ENCODE measurements at places on chromosomes 2 and 18. TPM values are rescaled to one million over a fixed set of nuclear protein-coding genes. Genes with fewer than 3 reads are reported as not detected.

DNA sequence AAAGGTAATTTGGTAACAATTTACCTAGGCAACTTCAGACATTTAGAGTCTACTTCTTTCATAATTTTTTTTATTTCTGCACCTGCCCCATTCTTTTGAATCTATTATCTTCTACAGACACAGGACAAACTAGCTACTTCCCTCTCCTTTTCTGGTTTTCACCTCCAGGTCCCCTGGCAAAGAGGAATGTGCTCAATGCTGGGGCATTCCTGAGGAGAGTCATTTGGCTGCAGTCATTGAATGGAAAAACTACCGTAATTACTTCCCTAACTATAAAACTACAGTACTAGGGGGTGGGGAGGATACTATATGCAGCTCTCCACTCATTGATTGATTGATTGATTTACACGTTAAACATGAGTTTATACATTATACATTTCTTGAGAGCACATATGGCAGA, 11.2 kb upstream of the ARHGAP28 start:
- DNase-seq = no peak

Gene SLC38A11
- not detected for total RNA-seq

DNA sequence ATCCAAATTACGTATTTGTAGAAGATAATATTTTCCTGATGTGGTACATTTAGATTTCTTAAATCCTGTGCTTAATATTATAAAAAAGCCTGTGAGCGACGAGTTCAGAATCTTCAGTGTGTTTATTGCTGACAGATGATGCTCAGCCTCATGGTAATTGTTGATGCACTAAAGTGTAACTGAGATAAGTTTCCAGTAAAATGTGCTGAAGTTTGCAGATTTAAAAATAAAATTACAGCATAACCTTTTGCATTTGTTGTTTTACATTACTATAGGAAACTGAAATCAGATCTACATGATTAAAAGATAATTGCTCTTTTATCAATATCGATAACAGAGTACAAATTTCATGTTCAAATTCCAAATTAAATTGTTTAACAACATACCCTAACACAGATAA, 307.6 kb downstream of the FIGN start:
- DNase-seq = no peak

Gene TEX44
- not detected for total RNA-seq
